ENCODE measurements at places on chromosomes 16 and 17.
A peak's percentile ranks its signal among the peaks of the same experiment; 100 is the strongest.

DNA sequence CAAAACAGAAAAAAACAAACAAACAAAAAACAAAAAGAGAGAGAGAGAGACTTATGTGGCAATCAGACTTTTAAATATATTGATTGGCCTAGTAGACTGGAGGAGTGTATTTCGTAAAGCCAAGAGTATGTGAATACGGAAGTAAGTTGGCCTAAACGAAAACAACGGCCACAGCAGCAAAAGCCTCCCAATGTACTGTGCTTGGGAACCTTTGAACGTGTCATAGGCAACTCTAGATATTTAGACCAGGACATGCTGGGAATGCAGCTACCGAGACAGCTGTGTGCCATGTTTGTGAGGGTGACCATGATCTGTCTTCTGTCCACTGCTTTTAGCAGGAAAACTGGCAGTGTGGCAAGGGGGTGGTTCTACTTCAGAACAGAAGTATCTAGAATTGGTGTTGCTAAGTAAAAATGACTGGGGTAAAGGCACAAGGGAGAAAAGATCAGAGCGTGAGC lies 7.4 kb downstream of the MAF start:
- DNase-seq: no peak

- DNase-seq: no peak
These were observed 111.1 kb downstream of the SDK2 start for GRCh38 chr17:73533127-73533526.

DNA sequence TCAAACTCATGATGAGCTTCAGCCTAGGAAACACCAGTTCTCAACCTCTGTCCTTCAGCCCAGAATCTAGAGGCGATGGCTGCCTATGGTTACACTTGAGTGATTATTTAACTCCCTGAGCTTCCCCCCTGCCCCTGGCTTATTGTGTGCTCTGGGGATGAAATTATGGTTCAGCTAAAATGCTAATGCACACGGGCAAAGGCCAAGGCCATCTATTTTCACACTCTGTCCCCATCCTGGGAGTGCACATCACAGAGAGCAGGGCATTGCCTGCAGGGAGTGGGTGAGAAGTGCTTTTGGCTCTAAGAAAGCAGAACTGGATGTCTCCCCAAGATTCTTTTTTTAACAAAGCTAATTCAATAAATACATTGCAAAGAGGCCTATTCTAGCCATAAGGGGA lies 21.6 kb upstream of the CACNG5 start:
- no peak for DNase-seq

- DNase-seq: no peak
These were observed 9.1 kb upstream of the MED9 start for GRCh38 chr17:17467720-17468119.

GRCh38 chr17:32267690-32268205 lies 2.1 kb downstream of the RHBDL3 start:
- peak; percentile 35 for DNase-seq

GRCh38 chr17:52138350-52138749 lies 20.2 kb downstream of the CA10 start:
- DNase-seq: no peak

GRCh38 chr17:72765368-72766153 lies 326.9 kb downstream of the SLC39A11 start:
- no peak for DNase-seq

GRCh38 chr17:57544401-57544800 lies 200.7 kb downstream of the CCDC182 start:
- DNase-seq: no peak

GRCh38 chr17:62121025-62121730 lies 56.1 kb upstream of the MED13 start:
- DNase-seq: no peak

GRCh38 chr16:6146874-6147425 lies 1049.4 kb upstream of the EEF2KMT start:
- DNase-seq: no peak

DNA sequence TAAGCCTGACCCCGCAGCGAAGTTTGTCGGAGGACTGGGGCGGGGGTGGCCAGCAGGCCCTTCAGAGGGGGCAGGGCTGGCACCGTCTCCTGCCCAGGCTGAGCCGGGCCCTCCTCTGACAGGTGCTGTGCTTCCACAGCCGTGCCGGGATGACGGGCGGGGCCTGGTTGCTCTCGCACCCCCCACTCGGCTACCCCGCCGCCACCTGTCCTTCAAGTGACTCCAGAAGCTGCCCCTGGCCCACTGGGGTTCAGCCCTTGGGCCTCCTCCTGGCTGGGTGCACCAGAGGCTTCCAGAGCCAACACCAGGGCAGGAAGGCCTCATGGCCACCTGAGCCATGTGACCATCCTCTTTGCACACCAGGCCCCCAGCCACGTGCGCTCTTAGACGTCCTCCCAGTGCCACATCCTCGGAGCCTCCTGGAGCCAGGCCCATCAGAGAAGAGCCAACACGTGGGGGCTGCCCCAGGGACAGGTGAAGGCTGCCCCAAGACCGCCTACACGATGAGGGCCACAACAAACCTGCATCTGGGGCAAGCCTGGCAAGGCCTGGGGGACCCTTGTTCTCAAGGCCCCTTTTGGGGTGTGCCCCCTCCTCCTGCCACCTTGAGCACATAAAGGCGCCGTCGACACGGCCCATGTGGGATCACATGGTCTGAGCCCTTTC lies 7.2 kb downstream of the PDIA2 start:
- DNase-seq: no peak

DNA sequence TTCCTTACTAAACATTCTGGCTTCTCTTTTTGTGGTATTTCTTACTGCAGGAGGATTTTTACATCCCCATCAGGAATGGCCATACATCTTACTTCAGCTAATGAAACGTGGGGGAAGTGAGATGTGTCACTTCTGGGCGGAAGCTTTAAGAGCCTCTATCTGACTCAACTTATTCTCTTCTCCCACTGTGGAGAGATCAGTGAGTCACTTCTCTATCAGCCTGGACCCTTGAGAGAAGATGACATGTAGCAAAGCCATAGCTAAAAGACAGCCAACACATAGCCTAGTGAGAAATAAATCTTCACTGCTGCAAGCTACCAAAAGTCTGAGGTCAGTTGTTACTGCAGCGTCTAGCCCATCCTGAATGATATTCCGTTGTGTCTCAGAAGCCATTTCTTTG lies 1066.7 kb upstream of the RBFOX1 start:
- DNase-seq: no peak

- DNase-seq: no peak
These were observed 1.1 kb downstream of the NDEL1 start for GRCh38 chr17:8436844-8437171.

DNA sequence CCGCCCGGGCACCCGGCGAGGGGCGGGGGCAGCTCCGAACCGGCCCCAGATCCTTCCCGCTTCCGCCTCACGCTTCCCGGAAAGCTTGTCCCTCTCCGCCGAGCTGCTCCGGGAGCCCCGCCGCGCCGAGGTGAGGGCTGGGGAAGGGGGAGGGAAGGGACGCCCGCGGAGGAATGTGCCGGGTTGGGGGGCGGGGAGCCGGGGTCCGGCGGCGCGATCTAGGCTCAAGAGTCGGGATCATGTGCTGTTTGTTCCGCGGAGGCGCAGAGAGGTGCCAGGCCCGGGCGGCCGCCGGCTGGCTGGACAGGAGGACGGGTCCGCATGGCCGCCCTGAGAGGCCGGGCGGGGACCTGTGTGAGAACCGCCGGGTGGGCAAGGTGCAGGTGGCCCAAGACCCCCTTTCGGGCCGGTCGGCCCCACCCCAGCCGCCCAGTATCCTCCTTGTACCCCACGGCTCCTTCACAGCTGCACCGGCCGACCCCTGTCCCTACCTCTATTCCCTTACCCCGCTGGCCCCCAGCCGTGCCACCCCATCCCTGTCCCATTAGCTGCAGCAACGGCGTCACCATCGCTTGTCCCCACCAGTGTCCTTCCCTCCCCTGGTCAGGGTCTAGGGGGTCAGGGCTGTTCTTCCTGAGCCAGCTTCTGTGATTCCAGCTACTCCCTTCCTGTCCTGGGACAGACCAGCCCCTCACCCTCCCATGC lies 429 bp downstream of the KIF1C start:
- DNase-seq: no peak

GRCh38 chr16:56547949-56548567 lies 16.8 kb upstream of the MT4 start:
- DNase-seq: no peak

- DNase-seq: no peak
These were observed 75.8 kb downstream of the WWOX start for GRCh38 chr16:78175287-78175686.

- DNase-seq: no peak
These were observed 6.0 kb downstream of the HSDL1 start for GRCh38 chr16:84138824-84139627.

GRCh38 chr17:39636587-39636926 lies 387 bp upstream of the STARD3 start:
- DNase-seq: no peak

DNA sequence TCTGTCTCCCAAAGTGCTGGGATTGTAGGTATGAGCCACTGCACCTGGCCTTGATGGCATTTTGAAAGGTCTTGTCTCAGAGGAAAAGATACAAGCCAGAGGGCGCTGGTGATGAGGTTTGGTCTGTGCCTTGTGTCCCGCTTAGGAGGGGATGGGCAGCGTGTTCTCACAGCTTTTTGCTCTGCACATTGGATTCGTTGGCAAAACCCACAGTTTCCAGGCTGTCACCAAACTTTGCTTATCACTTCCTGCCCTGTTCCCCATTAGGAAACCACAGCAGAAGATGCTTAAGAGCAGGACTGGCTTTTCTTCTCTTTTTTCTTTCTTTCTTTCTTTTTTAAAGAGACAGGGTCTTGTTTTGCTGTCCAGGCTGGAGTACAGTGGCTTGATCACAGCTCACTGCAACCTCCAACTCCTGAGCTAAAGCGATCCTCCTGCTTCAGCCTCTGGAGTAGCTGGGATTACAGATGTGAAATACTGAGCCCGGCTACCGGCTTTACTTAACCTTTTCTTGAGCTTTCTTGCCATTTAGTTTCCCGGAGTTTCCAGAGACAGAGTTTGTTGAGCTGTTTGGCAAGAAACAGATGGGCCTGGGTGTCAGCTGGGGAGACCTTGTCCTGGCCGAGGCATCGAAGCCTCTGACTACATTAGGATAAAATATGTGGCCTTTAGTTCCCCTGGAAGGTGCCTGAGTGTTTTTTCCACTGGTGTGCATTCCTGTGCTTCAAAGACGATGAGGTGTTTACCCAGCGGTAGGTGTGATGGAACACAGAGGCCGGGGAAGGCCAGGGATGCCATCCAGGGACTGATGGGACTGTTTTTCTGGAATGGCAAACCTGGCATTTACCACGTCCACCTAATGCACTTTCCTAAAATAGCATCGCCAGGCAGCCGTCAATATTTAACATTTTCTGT lies 112.9 kb downstream of the ABCC1 start:
- no peak for DNase-seq

DNA sequence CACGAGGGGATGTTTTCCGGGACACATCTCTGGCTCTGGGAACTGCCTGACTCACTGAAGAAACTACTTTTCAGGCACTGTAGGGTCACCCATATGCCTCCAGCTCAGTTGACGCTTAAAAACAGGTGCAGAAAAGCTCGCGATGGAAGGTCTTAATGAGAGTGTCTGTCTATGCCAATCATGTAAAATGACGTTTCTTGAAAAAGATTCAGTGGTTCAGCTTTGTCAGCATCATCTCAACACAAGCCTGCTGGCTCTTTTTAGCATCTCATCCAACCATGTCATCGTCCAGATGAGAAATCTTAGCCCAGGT lies 27.5 kb downstream of the OR1D5 start:
- no peak for DNase-seq

GRCh38 chr17:74790161-74791058 lies 14.3 kb upstream of the NAT9 start:
- DNase-seq: no peak

- DNase-seq: no peak
These were observed 51.2 kb downstream of the PLD6 start for GRCh38 chr17:17154981-17155380.

- DNase-seq: no peak
These were observed 85.7 kb downstream of the MGAT5B start for GRCh38 chr17:76953946-76954345.

DNA sequence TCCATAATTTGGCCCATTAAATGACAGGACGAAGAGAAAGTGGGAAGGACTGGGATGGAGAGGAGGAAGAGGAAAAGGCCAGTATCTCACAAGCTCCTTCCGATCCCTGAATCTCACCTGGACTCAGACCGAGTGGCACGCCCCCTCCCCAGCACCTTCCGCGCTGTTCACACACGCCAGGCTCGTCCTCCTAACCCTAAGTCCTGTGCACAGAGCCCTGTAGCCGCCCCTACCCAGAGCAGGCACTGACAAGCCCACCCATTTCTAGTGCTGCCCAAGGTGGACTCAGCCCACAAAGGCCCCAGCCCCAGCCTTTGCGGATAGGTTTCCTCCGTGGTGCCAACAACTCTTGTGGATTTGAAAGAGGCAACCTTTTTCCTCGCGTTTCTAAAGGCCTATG lies 9.2 kb downstream of the HS3ST3B1 start:
- no peak for DNase-seq

DNA sequence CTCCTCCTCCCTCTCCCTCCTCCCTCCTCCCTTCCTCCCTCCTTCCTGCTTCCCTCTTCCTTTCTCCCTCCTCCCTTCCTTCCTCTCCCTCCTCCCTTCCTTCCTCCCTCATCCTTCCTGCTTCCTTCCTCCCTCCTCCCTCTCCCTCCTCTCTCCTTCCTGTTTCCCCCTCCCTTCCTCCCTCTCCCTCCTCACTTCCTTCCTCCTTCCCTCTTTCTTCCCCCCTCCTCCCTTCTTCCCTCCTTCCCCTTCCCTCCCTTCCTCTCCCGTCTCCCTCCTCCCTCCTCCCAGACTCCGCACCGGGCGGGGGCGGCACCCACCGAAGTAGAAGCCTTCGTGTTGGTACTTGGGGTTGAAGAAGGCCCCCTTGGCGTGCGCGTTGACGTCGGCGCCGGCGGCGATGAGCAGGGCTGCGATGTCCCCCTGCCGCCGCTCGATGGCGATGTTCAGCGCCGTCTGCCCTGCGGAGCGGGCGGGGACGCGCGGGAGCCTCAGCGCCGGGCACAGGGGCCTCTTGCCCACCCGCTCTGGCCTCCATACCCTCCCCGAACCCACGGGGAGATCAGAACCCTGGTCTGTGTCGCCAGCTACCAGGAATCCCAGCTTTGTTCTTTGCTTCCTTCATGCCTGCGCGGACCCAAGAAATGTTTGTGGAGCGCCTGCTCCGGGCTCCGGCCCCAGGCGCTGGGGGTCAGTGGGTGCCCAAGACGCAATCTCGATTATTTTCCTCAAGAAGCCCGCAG lies 22.2 kb downstream of the TRPV3 start:
- peak; percentile 43 for DNase-seq

DNA sequence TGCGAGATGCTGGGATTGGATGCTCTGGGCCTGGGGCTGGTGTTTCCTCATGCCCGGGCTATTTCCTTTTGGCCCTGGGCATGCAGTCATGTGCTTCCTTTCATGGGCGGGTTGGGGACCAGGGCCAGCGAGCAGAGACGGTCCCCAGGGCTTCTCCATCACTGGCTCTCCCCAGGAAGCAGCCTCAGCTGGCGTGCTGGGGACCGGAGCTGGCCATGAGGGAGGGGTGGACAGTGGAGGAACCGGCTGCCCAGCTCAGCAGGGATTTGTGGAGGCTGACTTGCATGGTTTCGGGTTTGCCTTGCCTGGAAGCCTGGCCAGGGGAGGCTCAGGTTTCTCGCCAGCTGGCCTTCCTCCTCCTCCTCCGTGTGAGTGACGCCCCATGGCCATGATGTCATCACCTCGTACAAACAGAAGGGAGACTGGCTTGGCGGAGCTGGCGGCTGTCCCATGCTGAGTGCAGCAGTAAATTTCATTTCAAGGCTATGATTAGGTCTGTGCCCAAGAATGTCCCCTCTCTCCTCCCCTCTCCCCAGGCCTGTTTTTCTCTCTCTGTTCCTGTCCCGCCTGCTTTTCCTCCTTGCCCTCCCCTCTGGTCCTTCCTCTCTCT lies 8.9 kb upstream of the TIMP2 start:
- no peak for DNase-seq

Measured in activated T-cell treated with anti-CD3 and anti-CD28 coated beads, Interleukin-2, amount 50 U/mL, for 1 hour (primary cell).